Panc1 (cell line): ENCODE measurements at places on chromosomes 2 and 18. TPM values are rescaled to one million over a fixed set of nuclear protein-coding genes. Genes with fewer than 3 reads are reported as not detected.

The UGT1A9 gene
- not detected for total RNA-seq

The COL3A1 gene
- total RNA-seq = 6.9 TPM

DNA sequence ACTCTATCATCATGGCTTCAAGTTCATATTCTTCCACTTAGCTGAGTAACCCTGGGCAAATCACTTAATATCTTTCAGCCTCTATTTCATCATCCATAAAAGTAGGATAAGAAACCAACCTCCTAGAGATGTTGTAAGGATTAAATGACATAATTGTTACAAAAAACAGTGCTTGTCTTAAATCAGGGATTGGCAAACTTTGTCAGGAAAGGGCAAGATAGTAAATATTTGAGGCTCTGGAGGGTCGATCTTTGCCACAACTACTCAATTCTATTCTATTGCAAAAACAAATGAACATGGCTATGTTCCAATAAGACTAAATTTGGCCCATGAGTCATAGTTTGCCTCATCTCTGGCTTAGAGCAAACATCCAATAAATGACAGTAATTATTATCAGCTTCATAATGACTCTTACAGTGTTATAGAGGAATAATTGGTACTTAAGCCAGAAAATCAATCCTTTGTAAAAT is 184.7 kb downstream of the SATB2 start:
- H3K36me3 ChIP-seq = peaks cover 9% of the 10 kb centered on the region; the same call in 1 of the 2 replicates
- H3K27me3 ChIP-seq = no peaks in the 10 kb centered on the region
- no peaks in the 10 kb centered on the region; the same call in 1 of the 2 replicates for H3K4me1 ChIP-seq
- no peak overlapping the region for H3K27ac ChIP-seq
- no peak overlapping the region for H3K4me3 ChIP-seq
- no peak for DNase-seq

GRCh38 chr2:19882286-19882685 is 19.5 kb downstream of the TTC32 start:
- no peaks in the 10 kb centered on the region for H3K27me3 ChIP-seq
- H3K4me1 ChIP-seq = no peaks in the 10 kb centered on the region
- no peak overlapping the region for H3K4me3 ChIP-seq
- no peaks in the 10 kb centered on the region for H3K36me3 ChIP-seq
- DNase-seq = no peak
